Liver (tissue), 10 donors: ENCODE measurements at places on chromosomes 11 and 22. TPM values are rescaled to one million over a fixed set of nuclear protein-coding genes. Genes with fewer than 3 reads are reported as not detected.

DNA sequence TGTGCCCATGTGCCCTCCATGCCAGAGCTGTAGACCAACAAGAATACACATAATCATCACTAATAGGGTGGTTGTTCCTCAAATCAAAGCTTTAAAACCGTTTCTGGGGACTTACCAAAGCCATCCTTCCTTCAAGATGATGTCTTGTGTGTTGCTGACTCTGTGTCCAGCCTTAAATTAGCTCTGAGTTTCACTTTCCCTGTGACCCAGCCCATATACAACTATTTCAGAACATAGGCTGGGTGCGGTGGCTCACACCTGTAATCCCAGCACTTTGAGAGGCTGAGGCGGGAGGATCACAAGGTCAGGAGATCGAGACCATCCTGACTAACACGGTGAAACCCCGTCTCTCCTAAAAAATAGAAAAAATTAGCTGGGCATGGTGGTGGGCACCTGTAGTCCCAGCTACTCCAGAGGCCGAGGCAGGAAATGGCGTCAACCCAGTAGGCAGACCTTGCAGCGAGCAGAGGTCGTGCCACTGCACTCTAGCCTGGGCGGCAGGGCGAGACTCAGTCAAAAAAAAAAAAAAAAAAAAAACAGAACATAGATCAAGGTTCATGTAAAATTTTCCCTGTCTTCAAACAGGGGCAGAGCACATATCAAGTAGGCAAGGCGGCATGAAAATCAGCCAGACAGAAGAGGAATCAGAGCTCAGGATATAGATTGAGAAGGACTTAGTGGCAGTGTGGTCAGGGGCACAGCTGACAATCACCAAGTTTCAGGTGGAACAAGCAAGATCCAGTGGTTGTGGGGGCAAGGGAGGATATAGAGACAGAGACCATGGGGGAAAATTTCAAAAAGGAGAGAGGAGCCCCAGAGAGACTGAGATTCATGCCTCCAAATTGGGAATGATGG, at the start of gene PLAAT2:
Gene PLAAT2, minus strand, starts transcription at position 179 of the 855 bp plus-strand sequence. Its CDS starts 55 bp downstream, at position 124.
- DNase-seq = no peak

- no peak for DNase-seq
Observed at GRCh38 chr11:71527576-71528210, 626 bp downstream of the KRTAP5-7 start.

DNA sequence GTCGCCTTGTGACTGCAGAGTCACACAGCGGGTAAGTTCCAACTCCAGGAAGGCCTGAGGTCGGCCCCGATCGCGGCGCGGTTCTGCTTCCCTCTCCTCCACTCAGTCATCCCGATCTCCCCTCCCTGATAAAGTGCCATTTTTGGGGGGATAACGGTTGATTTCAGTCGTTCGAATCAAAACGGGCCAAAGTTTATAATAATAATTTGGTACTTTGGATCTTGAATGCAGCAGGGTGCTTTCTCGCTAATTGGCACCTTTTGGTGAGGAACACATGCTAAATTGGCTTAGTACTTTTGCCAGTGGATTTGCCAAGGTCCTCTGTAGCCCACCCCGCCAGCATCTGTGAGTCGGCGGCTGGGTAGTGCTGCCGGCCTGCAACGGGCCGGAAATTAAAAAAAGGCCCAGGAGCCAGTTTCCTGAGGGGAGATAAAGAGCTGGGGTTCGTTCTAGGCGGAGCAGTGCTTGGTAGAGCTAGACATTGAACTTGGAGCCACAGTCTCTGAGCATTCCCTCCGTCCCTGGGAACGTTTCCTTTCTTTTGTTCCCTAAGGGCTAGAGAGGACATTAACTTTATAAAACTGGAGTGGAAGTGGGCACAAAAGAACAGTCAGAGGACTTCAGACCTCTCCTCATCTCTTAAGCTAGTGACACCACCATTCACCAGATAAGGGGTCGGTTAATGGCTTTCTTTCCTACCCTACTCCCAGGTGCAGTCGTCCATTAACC, 997 bp downstream of the UBE2L3 start:
- peak; percentile 46 for DNase-seq

- DNase-seq = no peak
Observed at GRCh38 chr22:31102441-31103081, 4.8 kb downstream of the SELENOM start.

The C22orf42 gene
- not detected for total RNA-seq

The FGF3 gene
- total RNA-seq = not detected

The PAX6 gene
- total RNA-seq = not detected
